Stimulated activated CD4-positive, alpha-beta T cell treated with anti-CD3 and anti-CD28 coated beads, Interleukin-15, amount 100 ng/mL, for 24 hours (primary cell): ENCODE measurements at places on chromosomes 1 and 21.

- DNase-seq = no peak
Observed at GRCh38 chr1:25111706-25112105, 120.6 kb downstream of the SYF2 start.

GRCh38 chr1:215986401-215986800, 419.3 kb downstream of the KCTD3 start:
- no peak for DNase-seq

- DNase-seq = no peak
Observed at GRCh38 chr1:203036135-203036534, 9.8 kb downstream of the PPFIA4 start.

- no peak for DNase-seq
Observed at GRCh38 chr1:27429029-27429425, 36.6 kb downstream of the GPR3 start.

DNA sequence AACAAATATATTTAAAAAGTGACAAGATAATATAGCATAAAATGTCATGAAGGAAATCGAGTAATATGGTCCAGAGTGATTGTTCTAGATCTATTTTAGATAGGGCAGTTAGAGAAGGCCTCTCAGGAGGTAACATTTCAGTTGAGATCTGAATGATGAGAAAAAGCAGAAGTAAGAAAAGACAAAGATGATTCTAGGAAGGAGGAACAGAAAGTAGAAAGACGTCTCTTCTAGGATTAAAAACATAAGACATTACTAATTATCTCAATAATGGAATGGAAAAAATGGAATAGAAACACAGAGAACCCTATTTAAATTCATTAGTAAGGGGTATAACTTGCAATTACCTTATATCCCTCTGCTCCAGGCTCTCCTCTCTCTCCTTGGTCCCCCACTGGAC, 130.0 kb upstream of the ZNHIT6 start:
- no peak for DNase-seq
